Activated naive CD4-positive, alpha-beta T cell treated with anti-CD3 and anti-CD28 coated beads, Interleukin-2, amount 10 ng/mL, durations not matched to agents 7 days and 5 days (primary cell): ENCODE measurements at places on chromosomes 3 and 15.

- DNase-seq = no peak
These were observed 136.7 kb downstream of the SMAD6 start for GRCh38 chr15:66838671-66839239.

DNA sequence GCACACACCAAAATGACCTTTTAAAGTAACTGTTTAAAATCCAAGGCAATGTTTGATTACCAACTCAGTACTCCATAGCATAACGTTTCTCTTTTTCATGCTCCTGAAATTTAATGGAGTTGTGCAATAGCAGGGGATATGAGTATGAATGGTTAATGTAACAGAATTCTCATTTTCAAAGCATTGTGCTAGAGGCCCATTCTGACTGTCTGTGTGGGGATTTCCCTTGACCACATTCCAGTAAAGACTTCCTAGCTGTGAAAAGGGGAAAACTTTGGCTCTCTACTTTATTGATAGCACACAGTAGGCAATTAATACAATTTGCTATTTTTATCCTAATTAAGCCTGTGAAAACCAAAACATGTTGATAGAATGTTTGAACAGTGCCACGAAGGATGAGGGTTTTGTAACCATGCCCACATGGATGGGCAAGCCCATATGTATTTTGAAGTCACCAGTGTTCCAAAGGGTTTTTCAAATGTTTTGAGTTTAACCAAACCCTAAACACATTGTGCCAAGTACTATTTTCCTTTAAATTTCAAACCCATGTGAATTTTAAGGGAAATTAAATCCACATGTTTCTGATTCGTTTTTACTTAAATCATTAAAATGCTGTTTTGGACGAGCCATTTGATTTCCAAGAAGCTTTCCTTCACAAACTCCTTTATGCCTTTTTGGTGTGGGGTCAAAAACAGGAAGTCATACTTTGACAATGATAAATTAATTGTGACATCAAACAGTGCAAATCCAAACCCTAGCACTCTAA, 261.2 kb downstream of the SHOX2 start:
- no peak for DNase-seq

DNA sequence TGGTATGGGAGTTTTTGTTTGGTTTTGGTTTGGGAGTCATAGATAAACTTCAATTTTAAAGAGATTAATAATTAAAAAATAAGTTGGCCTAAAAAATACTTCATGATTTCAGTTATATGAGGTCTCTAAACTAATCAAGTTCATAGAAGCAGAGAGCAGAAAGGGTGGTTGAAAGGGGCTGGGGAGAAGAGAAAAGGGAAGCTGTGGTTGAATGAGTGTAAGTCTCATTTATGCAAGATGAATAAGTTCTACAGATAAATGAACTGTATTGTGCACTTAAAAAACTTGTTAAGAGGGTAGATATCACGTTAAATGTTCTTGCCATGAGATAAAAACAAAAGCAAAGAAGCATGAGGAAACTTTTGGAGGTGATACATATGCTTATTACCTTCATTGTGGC, 188.7 kb downstream of the NSUN3 start:
- DNase-seq = no peak

GRCh38 chr3:171960159-171960558, 79.2 kb upstream of the FNDC3B start:
- no peak for DNase-seq

GRCh38 chr3:138093721-138094120, 21.7 kb downstream of the DZIP1L start:
- no peak for DNase-seq

DNA sequence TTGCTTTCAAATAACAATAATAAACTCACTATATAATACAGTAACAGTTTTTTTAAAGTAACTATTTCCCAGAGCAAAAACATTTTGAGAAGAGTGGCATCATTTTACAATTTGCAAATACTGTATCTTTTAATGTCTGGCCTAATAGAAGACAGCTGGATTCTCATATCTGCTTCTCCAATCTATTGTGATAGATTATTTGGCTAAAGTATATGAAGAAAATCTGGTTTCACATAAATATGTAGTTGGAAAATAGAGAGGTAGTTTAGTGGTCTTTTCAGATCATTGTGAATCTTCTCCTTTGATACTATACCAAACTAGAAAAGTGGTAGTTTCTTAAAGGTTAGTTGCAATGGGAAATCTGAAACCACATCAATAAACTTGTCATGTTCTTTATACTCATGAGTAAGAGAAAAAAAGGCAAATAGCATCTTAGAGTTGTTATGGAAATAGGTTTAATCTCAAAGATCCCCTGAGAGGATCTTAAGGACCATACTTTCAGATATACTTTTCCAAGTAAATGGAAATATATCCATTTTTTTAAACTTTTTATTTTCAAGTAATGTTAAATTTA, 124.8 kb upstream of the NR2E3 start:
- no peak for DNase-seq

DNA sequence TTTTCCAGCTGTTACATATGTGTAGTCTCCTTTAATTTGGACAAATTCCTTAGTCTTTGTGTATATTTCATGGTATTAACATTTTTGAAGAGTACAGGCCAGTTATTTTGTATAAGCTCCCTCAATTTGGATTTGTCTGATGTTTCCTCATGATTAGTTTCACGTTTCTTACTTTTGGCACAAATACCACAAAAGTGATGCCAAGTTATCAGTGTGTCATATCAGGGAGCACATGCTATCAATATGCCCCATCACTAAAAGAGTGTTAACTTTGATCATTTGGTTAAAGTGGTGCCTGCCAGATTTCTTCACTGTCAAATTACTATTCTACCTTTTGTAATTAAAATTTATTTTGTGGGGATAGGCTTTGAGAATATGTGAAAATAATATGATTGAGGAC, 14.6 kb downstream of the PCNP start:
- DNase-seq = no peak

- DNase-seq = no peak
These were observed 12.1 kb upstream of the CNBP start for GRCh38 chr3:129195731-129196256.

DNA sequence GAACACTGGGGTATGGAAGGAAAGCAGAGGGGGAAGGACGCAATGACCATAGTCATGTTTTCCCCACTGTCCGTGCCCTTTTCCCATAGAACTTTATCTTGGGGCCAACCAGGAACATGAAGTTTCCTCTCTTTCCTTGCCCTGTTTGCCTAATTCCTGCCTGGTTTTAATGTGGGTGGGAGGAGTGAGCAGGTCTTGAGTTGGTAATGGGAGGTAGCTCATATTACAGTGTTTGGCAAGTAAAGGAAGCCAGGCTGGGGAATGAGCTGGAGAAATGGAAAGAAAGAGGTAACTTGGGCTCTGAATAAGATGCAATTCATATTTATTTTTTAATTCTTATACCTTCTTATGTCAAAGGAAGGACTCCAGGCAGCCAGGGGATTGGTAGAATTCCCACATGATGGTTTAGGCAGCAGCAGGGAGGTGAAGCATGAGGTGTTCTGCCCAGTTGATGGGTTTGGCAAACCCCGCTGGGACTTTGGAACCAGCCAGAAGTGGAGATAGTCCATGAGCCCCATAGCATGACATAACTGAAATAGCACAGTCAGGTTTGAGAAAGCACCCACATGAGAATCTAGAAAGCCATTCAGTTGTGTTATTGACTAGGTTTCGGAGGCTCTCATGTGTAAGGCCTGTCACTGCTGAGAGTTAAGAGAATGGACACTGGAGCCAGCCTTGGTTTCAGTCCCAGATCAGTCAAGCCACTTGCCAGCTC, 60.0 kb downstream of the CCK start:
- no peak for DNase-seq

DNA sequence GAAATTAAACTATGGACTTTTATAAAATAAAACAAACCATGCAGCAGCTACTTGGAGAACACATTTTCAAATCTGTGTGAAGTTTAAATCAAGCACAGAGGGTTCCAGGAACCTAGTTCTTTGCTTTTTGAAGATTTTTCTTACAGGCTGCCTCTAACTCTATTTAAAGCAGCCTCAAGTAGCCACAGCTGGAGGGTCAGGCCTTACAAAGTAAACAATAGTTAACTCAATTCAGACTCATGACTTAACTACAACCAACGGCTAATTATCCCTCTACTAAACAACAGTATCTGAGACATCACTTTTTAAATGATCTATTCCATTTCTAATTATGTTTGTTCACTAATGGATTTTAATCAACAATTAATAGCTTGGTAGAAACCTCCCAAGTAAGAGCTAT, 9.8 kb downstream of the LRIG1 start:
- no peak for DNase-seq

- no peak for DNase-seq
These were observed 272.8 kb downstream of the BBX start for GRCh38 chr3:107795514-107796094.

DNA sequence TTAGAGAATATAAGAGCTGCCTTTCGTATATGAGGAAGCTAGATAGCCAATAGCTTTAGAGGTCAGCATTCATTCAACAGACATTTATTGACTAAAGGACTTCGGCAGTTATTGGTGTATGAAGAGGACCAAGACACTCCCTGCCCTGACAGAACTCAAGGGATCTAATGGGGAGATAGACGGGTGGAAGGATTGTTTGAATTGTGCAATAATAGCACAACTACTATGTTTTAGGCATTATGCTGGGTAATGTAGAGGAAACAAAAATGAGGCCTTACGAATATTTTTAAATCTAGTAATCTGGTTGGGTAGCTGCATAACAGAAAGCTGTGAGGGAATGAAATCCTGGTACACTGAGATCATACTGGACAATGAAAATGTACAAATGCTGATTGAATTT, 5.0 kb downstream of the LRCH3 start:
- no peak for DNase-seq

DNA sequence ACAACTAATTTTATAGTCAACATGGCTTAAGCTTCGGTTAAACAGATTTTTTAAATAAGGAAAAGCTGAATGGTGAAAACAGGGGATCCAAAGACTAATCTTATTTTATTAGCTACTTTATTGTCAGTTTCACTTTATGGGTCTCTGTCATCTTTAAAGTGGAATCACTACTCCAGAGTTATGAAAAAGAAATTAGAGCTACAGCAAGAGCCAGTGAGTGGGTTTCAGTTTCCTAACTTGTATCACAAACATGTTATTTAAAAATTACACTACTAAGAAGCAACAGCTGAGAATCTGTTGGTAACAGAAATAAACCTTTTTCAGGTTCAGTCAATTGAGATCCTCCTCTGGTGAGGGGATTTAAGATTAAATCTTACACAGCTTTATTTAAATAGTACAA, 10.0 kb downstream of the PHC3 start:
- DNase-seq = no peak

GRCh38 chr3:188421151-188421821, 267.3 kb downstream of the LPP start:
- DNase-seq = no peak

GRCh38 chr3:167736264-167736787, 805 bp downstream of the SERPINI1 start:
- DNase-seq = no peak

DNA sequence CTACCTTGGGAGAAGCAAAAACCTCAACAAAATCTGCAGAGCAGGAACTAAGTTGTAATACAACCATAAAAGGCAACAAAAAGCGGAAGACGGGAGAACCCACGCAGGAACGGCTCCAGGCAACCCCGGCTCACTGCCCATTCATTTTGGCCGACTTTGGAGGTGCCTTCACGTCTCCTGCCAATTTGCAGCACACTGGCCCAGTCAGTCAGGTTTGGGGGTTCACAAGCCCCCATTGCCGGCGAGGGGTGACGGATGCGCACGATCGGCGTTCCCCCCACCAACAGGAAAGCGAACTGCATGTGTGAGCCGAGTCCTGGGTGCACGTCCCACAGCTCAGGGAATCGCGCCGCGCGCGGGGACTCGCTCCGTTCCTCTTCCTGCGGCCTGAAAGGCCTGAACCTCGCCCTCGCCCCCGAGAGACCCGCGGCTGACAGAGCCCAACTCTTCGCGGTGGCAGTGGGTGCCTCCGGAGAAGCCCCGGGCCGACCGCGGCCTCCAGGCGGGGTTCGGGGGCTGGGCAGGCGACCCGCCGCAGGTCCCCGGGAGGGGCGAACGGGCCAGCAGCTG, 463 bp downstream of the TERC start:
- DNase-seq = peak; percentile 66

DNA sequence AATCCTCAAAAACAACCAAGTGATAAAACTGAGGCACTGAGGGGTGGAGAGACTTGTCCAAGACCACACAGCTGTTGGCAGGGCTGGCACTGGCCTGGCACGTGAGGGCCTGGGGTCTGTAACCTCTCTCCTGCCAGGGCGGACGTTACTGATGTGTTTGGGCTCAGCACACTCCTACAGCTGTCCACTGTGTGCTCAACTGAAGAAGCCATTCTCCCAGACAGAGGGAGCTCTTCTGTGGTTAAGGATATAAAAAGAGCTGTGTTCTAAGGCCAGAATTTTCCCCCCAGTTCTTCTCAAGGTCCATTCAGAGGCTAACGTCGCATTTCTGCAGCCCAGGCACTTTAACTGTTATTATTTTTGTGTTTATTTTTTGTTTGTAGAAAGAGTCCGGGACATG, 429.0 kb upstream of the ATP11B start:
- no peak for DNase-seq

GRCh38 chr15:80780416-80781221, 1.4 kb downstream of the CEMIP start:
- DNase-seq = peak; percentile 62

GRCh38 chr3:158642474-158643210, 1.7 kb upstream of the GFM1 start:
- no peak for DNase-seq

GRCh38 chr15:62439543-62440016, 274.5 kb upstream of the C2CD4B start:
- DNase-seq = no peak

DNA sequence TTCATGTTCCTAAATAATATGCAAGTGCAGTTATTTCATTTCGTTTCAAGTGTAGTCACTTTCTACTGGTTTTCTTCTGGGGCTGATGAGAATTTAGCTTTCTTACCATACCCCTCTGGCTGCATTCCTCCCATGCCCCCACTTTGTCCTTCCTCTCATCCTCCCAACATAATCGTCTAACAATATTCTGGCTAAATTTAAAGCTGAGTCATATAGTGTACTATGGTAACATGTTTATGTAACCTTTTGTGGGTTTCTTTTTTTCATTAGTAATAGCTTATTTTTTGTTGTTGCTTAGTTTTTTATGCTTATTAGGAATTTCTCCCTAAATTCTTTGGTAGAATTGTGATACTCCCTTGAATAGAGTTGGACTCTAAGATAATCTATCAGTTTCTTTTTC, 30.5 kb downstream of the DUT start:
- DNase-seq = no peak

GRCh38 chr3:14424711-14425580, 22.5 kb downstream of the SLC6A6 start:
- DNase-seq = peak; percentile 34

GRCh38 chr3:23071758-23072157, 131.4 kb upstream of the UBE2E2 start:
- no peak for DNase-seq
